Ascending aorta (tissue), 2 donors: ENCODE measurements at places on chromosomes 7 and 10. TPM values are rescaled to one million over a fixed set of nuclear protein-coding genes. Genes with fewer than 3 reads are reported as not detected.

PRPS1L1 gene
- total RNA-seq = not detected

H2BK1 gene
- not detected for total RNA-seq

LRRC4 gene
- 0.43 TPM for total RNA-seq

MNX1 gene
- total RNA-seq = not detected

HABP2 gene
- total RNA-seq = not detected

PAPSS2 gene
- total RNA-seq = 14.8 TPM

ENTPD1 gene
- 41.6 TPM for total RNA-seq

CTAGE8 gene
- not detected for total RNA-seq
